ENCODE measurements at places on chromosomes 7 and 10.
A peak's percentile ranks its signal among the peaks of the same experiment; 100 is the strongest.

- peak; percentile 52 for DNase-seq
These were observed 14.3 kb downstream of the ZC3HAV1 start for GRCh38 chr7:139095194-139095659.

GRCh38 chr7:12768948-12769347 lies 81.5 kb downstream of the ARL4A start:
- no peak for DNase-seq

DNA sequence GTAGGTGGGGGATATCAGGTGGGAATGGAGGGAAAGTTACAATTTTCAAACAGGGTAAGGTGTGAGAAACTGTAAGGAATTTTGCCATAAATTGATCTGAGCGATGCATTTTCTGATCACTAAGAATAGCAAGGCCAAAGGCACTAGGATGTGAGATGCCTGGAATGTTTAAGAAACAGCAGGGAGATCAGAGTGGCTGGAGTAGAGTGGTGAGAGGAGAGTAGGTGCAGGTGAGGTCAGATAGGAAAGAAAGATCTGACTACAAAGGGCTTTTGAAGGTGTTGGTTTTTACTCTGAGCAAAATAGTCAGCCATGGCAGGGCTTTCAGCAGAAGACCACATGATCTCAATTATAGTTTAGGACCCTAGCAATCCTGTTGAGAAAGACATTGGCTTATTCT lies 55.0 kb downstream of the HDAC9 start:
- no peak for DNase-seq

DNA sequence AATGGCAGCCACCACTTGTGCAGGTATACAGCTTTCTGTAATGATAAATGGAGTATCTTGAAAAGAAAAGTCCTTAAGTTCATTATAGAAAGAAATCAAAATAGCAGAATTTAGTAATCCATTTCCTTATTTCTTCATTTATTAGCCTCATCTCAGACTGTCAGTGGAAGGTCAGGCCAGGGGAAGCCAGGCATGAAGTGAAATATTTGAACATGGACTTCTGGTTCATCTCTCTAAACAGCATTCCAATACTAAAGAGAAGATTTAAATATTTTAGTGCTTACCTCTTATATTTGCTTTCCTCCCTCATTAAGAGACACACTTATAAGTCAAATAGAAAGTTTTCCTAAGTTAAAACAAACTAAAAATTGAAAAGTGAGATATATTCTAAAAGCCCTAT lies 26.8 kb downstream of the TRDMT1 start:
- no peak for DNase-seq

DNA sequence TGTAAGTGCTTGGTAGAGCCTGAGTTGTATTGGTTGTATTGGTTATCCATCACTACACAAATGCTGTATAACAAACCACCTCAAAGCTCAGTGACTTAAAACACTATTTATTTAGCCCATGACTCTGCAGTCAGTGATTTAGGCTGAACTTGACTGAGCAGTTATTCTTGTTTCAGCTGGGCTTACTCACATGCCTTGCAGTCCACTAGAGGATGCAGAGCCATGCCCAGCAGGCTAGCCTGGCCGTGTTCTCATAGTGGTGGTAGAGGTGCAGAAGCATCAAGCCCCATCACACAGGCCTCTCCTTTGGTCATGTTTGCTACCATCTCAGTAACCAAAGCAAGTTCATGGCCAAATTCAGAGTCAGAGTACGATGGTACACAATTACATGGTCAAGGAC lies 43.9 kb downstream of the LUC7L2 start:
- no peak for DNase-seq

GRCh38 chr7:151757274-151757673 lies 119.6 kb downstream of the PRKAG2 start:
- DNase-seq, result no peak

GRCh38 chr10:103823706-103824272 lies 31.6 kb downstream of the SH3PXD2A start:
- DNase-seq, result no peak

- no peak for DNase-seq
These were observed 371.5 kb upstream of the MTPN start for GRCh38 chr7:136348542-136349192.

DNA sequence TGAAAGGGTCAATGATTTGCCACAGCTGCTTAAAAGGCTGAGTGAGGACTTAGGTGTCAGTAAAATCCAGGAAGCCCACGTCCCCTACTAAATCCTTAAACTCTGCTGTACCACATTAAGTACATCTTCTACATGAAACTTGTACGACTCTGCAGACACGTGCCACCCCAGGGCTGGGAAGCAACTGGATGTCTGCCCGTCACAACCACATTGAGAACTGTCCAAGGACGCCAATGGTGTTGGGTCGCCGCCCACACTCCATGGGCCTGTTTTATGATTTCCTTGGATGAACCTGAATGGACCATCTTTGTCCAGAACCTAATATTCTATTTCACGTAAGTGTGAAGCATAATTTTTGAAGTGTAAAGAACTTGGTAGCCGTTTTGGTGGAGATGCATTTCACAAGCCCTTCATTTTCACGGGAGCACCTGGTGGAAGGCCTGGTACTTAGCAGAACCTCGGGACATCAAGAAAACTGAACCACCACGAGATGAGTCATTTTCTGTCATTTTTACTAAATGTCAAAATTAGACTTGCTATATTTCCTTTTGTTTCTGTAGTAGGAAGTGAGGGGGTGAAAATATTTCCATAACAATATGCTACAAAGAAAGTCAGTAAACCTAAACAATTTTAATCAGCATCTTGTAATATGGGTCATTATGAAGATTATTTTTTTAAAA lies 134.9 kb downstream of the SFMBT2 start:
- no peak for DNase-seq

DNA sequence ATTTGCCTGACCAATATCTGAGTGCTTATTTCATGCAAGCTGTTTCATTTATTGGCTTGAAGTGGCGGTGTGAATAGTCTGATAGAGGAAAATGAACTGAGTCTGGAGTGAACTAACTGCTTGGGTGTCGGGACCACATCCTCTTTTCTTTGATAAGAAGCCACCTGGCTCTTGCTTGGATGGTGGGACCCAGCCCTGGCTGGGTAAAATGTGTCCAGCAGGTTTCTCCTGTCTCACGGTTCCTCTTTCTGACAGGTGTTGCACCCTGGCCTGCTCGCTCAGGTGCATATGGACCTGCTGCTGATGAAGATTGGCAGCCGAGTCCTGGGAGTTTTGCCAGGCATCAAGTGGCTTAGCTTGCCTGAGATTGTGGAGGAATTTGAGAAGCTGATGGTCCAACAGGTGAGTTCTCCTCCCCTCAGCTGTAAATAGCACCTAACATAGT lies 1.6 kb downstream of the ADCK2 start:
- no peak for DNase-seq

GRCh38 chr7:127251465-127252376 lies 1.0 kb downstream of the GRM8 start:
- DNase-seq, result no peak

DNA sequence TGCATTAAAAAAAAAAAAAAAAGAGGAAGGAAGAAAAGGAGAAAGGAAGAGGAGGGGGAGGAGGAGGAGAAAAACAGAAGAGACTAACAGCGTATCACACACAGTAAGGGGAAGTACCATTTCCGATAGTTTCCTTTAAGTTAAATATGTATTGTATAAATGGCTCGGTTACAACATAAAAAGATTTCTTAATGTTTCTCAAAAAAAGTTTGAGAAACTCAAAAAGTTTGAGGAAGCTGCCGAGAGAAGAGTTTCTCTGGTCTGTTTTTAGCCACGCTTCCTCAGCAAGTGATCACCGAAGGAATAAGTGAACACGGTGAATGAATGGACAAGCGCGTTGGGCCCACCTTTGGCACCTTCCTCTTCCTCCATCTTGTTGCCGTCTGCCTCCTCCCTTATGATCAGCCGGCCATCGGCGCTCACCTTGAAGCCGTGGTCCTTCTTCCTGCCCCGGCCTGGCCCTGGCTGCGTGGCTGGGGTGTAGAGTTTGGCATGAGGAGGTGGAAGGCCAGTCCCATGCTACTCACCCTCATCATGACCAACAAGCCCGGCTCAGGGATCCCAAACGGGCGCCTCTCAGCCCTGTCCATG lies 31.3 kb upstream of the FRAT2 start:
- DNase-seq, result no peak

DNA sequence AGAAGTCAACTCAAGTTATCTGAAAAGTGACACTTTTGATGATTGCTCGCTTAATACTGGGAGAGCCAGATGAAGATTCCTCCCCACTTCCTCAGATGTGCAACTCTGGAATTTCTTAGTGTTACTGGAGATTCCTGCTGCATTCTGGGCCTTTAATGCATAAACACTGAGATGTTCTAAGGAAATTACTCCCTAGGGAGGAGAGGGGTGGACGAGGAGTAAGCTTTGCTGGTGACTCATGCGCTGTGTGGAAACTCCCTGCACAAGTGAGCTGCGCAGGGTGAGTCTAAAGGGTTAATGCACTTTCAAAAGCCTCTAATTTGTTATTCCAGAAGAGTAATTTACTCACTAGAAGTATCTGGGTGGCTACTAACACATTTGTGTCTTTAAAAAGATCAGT lies 46.3 kb downstream of the EGFR start:
- DNase-seq, result no peak

DNA sequence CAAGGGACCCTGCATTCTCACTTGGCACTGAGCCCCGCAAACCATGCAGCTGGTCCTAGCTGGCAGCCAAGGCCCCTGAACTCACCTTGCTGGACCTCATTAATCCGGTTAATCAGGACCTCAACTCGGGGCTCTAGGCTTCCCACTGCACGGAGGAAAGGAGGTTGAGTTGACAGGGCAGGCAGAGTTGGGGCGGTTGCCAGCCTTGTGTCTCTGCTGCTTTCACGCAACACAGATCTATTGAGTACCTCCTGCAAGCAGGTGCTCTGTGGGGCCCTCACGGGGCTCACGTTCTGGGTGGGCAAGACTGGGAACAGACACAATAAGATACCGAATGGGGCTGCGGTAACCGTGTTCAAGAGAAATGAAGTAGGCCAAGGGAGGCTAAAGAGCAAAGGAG lies 6.2 kb downstream of the SYCE1 start:
- no peak for DNase-seq

DNA sequence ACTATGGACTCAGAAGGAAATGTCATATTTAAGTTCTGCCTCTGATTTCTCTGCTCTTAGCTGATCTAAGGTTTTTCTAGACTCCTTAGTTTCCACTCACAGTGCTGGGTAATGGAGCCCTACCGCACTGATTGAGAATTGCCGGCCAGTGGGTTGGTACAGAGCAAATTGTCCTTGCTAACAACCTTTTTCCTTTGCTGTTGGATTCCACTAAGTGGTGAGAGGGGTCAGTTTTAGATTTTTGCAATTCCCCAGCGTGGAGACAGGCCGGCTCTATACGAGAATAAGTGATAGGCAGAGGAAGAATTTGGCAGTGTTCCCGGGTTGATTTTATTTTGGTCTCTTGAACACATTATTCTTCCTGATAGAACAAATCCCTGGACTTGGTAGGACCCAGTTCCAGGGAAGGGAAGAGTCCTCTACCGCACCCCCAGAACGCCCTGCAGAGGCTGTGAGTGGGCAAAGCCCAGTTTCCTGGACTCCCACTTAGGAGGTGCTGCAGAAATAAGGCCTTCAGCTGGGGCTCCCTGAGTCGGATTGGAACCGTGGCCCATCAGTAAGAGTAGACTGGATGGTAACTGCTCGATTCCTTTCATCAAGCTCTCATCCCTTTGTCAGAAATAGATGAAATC lies 3.0 kb upstream of the NRP1 start:
- DNase-seq, result no peak

- DNase-seq, result no peak
These were observed 52.1 kb downstream of the SH2D4B start for GRCh38 chr10:80589726-80590373.

GRCh38 chr10:32923849-32924248 lies 34.2 kb downstream of the ITGB1 start:
- DNase-seq, result peak; percentile 49

DNA sequence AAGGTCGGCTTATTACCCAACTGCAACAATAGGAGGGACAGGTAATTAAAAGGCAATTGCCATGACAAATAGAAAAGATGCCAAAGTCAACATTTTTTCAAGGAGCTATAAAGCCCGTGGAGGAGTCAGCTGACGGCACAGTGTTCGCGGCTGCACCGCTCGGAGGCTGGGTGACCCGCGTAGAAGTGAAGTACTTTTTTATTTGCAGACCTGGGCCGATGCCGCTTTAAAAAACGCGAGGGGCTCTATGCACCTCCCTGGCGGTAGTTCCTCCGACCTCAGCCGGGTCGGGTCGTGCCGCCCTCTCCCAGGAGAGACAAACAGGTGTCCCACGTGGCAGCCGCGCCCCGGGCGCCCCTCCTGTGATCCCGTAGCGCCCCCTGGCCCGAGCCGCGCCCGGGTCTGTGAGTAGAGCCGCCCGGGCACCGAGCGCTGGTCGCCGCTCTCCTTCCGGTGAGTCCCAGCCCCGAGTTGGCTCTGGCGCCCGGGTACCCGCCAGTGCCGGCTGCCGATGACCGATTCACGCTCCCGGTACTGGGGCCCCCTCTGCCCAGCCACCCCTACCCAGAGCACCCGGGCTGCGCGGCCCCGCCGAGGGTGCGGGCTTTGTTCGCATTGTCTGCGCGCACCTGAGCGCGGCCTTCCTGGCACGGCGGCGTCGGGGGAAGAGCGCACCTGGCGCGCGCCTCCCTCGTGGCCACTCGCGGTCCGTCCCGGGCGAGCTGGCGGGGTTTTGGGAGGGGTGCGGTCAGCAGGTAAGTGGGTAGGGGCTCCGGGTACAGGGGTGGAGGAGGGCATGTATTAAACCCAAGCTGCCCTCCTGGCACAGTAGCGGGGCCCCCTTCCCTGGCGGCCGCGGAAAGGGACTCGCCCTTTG lies at the start of gene VWA2:
TSS of gene VWA2 (plus strand) at position 138 of the 877 bp plus-strand sequence. CDS start 9,460 bp downstream, outside the sequence.
- DNase-seq, result no peak

- DNase-seq, result no peak
These were observed 7.1 kb downstream of the CLCN1 start for GRCh38 chr7:143322760-143323633.

GRCh38 chr10:127243490-127244272 lies 47.3 kb upstream of the INSYN2A start:
- DNase-seq, result no peak

- no peak for DNase-seq
These were observed 3.6 kb upstream of the ITGB8 start for GRCh38 chr7:20327055-20327454.

All from hematopoietic multipotent progenitor cell treated with erythropoietin and hydrocortisone succinate and interleukin-3 and kit ligand, for 17 days (in vitro differentiated cells).